D721Med (cell line): ENCODE measurements at places on chromosomes 16 and 17.

DNA sequence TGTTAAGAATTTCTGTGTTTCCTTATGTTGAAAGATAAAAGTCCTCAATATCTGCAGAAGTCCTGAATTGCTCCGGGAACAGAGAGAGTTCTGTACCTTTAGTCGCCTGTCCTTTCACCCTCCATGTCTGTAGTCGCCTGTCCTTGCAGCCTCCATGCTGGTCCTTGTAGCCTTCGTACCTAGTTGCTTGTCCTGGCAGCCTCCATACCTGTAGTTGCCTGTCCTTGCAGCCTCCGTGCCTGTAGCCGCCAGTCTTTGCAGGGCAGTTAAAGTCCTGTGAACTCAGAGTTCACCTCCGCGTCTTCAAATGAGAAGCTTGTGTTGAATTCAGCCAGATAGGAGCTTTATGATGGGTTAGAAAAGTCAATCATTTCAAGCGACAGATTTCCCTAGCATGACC, 19.5 kb upstream of the ITGAX start:
- DNase-seq = no peak

DNA sequence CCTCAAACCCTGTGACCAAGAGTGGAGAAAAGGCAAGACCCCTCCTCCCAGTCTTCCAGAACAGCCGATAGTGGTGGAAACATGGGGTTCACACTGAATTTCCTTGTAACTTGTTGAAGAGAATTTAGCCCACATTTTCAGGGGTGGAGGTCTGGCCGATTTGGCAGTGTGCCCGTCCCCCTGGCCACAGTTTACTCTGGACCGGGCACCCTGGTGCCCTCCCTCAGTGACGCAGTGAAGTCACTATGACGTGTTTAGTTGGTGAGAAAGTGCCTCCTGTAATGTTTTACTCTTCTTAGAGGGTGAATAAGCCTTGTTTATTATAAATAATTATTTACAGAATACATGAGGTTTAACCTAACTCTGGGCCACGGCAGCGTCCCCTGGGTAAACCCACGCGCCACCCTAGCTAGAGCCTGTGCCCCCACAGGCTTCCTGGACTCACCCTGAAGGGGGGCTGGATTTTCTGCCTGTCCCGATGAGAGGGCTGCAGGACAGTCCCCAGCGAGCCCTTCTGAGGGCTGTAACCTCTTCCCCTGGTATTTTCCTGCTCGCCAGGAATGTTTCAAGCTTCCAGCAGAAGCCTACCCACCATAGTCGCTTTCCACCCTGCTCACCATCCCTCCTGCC, 316.9 kb downstream of the SEC14L1 start:
- no peak for DNase-seq

DNA sequence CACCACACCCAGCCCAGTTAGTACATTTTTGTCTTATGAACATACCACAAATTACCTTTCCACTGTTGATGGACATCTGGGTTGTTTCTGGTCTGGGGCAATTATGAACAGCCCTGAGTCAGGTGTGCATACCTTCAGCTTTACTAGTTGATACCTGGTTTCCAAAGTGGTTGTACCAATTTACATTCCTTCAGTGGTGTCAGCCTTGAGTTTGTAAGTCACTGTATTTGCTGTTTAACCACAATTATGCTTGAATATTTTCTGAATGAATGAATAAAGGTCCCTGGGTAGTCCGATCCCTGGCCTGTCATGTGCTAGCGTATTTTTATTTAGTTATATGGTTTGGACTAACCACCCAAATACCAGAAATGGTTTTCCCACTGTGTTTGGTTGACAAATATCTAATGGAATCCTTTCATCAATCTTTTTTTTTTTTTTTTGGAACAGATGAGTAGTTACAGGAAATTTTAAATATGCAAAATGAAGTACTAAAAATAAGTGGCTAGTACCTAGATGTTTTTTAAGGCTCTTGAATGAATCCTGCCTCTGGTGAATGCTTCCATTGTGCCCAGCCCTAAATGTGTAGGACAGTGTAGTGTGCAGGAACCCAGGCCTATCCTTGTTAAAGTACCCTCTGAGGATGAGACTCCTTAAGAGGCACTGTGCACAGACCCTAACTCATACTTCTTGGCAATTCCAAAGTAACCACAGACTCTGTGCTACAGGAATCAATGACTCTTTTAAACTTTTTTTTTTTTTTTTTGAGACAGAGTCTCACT, 3.7 kb downstream of the DUSP14 start:
- DNase-seq = no peak

- DNase-seq = no peak
These were observed 409.5 kb downstream of the CA10 start for GRCh38 chr17:51748749-51749604.

DNA sequence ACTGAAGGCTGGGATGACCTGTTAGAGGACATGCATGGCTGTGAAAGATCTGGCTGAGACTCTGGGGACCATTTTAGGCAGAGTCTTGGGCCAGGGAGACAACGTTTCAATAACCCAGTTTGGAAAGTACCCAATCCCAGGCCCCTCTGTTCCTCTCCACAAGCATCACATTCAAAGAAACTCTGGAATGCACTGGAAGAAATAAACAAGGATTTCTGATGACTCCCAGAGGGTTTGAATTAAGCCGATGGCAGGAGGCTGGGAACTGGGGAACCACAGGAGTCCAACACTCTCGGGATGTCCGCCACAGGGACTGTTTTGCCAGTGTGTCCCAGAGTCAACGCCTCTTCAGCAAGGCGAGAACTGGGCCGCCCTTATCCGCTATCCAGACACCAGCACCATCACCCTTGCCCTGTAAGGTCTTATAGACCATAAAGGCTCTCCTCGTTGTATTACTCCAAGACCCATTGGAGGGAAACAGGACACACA, 3.3 kb downstream of the PMP22 start:
- DNase-seq = no peak

GRCh38 chr17:19805006-19805405, 56.9 kb upstream of the ALDH3A1 start:
- no peak for DNase-seq

DNA sequence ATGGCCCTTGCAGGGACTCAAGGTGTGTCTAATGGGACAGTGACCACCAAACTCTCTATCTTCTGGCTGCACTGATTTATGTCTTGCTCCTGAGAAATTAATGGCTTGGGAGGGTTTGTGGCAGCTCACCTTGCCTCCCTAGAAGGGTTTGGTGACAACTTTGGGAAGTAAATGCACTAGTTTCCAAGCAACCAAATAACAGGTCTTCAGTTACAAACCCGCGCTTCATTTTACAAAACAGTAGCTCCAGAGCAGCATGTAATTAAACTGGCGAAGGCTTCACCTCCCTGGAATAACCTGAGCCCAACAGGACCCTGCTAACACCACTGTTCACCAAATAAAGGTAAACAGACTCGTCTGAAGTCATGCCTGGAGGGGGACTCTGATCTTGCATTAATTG, 318.3 kb downstream of the SLC39A11 start:
- DNase-seq = no peak

DNA sequence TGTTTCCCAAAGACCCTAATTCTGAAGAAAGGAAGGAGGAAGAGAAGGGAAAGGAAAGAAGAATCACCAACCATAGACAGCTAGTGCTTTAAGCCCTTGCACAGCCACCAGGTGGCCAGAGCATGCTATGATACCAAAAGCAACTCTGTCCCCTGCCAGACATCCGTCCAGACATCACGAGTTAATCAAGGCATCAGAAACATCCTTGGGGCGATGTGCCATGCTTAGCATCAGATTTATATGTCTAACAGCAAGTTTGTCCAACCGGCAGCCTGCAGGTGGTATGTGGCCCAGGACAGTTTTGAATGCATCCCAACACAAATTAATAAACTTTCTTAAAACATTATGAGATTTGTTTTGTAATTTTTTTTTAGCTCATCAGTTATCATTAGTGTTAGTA, 2.9 kb upstream of the CRYBA1 start:
- DNase-seq = no peak

- no peak for DNase-seq
These were observed 11.1 kb downstream of the NACA2 start for GRCh38 chr17:61579961-61580360.

DNA sequence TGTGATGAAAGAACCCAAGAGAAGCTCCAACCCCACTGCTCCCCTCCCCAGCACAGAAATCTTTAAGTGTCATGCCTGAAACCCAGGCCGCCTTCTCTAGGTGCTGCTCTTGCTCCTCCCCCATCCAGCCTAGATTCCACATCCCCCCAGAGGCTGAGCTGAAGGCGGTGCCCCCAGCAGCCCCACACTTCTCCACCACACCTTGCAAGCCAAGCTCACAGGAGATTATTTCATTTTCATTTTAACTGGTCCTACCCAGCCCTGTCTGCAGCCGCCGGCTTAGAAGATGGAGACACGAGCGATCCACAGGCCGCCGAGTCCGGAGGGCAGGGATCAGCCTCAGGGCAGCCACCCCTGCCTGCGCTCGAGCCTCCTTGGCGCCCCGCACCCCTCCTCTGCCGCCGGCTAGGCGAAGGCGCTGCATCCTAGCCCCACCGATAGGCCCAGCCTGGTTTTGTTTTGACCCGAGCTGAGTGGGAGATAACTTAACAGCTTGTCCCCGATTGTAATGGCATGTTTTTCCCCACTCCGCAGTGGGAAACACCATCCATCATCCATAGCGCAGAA, 125.3 kb downstream of the RBFOX3 start:
- no peak for DNase-seq

DNA sequence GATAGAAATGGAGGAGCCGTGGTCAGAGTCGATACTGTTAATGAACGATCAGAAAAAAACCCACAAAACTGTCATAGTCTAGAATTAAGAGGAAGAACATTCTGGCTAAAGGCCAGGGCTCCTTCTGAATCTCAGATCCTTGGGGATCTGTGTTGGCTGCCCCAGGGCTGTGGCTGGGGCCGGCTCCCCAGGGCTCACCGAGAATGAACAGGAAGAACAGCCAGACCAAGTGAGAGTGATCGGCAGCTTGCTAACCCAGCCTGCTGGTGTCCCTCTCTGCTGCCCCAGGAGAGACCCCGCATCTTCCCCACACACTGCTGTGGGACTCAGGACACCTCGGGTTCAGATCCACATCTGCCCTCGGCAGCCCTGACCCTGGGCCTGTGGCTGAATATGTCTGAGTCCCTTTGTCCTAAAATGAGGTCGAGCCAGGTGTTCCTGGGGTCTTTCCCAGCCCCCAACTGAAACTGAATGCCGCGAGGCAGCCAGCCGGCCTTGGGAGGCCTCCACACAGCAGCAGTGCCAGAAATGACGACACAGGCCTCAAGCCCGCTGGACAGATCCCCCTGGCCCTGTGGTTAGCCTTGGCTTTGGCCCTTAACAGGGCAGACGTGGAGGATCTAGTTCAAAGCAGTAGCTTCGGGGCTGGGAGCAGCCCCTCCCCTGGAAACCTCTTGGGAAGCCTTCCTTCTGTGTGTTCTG, 23.9 kb upstream of the CLEC18A start:
- no peak for DNase-seq

DNA sequence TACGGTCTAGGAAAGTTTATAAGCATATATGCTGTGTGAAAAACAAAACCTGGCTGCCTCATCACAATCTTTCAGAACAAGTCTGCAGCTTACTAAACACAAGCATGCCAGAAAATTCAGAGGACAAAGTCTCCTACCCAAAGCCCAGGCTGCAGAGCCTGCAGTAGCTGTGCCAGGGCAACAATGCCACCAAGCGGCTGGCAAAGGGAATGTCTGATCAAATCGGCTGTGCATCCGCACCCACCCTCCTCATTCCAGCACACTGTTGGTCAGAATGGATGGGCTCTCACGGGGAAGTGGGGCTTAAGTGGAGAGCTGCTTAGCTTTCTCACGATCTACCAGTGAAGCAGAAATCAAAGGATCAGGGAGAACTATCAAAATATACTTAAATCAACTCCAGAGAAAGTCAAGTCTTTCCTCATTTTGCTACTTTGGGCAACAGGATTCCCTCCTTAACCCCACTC, 73.5 kb downstream of the CYTH1 start:
- DNase-seq = peak; percentile 61

DNA sequence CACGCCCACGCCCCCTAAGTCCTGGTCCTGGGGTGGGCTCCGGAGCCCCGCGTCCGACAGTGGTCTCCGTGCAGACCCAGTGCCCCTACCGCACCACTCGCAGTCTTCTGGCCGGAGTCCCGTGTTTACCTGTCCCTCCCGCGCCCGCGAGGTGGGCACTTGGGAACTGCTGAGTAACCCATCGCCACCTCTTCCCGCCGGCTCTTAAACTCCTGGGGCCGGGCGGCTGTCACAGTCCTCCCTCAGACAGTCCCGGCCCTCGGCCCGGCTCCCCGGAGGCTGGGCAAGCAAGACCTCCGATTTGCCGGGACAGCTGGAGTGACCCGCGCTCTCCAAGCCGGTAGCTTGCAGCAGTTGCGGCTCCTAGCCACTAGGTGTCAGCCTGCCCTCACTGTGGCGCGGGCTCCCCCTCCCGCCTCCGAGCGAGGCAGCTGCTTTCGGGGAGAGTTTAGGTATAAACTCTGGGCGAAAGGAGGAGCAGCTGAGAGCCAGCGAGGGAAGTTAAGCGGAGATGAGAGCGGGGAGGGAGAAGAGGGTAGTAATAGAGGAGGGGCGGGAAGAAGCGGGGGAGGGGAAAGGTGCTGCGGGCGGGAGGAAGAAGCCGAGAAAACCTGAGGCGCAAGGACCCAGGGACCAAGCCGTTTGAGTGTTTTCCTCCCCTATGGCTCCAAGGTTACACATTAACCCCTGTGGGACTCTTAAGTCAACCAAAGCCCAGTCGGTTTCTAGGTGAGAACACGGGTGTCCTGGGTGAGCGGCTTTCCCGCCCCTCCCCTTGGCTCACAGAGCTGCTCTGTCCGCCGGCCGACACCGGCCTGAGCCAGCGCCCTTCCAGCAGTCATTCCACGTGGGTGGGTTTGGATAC, 826 bp upstream of the TLCD1 start:
- no peak for DNase-seq

DNA sequence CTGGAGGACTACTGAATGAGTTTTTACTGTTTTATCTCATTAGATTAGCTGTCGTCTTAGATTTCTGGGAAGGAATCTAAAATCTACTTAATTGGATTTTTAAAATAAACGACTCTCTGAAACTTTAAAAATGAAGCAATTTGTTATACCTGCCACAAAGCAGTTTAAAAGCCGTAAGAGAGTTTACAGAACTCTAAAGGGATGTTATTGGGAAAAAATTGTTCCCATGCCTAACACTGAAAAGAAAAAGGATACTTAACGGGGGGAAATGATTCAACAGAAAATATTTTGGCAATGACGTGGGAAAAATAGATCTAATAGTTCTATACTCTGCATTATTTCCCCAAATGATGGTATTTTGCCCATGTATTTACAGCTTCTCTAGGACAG, 27.0 kb downstream of the ARHGAP17 start:
- DNase-seq = no peak

GRCh38 chr17:82175951-82176350, 36.7 kb downstream of the CCDC57 start:
- DNase-seq = no peak

DNA sequence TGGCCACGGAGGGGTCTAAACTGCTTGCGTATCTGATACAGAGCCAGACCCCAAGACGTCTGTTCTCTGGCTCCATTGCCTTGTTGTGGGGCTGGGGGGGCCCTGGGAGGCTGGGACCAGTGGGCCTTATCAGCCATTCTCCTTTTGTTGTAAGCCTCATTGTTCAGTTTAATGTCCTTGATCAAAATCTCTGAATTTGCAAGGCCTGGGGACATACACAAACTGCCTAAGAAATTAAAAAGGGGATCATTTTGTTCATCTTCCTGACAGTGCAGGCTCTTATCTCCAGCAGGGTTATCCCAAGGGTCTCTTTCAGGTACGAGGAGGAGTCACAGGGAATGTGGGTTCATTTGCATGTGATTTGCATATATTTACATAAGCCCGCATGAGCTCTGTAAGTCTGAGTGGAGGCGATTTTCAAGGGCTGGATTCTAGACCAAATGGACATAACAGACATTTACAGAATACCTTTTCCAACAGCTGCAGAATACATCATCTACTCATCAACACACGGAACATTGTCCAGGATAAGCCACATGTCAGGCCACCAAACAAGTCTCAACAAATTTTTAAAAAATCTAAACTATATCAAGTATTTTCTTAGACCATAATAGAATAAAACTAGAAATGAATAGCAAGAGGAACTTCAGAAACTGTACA, 269.8 kb downstream of the RBFOX1 start:
- DNase-seq = no peak
